CD4-positive, alpha-beta T cell treated with Interleukin-17A for 4 hours (primary cell): ENCODE measurements at places on chromosomes 5 and 9.

DNA sequence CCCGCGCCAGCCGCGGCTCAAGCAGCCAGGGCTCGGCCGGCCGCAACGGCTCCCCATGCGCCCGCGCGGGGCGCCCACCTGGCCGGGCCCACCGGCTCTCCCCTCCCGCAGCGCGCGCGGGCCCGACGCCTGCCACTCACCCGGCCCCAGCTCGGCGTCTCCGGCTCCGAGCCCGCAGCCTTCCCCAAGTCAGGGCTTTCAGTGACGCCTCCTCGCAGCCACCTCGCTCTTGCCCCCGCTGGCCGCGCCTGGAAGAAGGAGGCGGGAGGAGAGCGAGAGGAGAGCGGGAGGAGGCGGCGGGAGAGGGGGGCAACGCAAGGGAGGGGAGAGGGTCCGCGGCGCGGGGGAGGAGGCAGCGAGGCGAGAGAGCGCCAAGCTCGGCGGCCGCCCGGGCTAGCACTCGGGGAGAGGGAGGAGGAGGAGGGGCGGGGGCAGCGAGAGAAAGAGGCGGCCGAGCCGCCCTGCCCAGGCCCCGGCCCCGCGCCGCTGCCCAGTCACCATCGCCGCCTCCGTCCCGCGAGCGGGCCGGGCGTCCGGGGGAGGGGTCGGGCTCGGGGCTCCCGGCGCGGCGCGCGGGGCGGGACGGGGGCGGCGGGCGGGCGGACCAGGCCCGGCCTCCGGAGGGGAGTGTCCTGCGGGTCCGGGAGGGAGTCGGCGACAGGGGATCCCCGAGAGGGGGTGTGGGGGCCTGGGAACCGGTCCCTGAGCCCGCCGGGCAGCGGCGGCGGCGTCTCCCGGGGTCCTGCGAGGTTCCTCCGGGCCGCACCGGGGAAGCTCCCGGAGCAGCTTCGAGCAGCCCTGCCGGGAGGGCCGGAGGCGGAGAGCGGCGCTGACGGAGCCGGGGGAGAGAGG, at the start of gene LHFPL2:
LHFPL2 (minus strand) TSS at position 414 of the 852 bp plus-strand sequence. CDS start 138,559 bp downstream, outside the sequence.
- DNase-seq = peak; percentile 6

- no peak for DNase-seq
These were observed 27.9 kb downstream of the NFX1 start for GRCh38 chr9:33318225-33318624.

DNA sequence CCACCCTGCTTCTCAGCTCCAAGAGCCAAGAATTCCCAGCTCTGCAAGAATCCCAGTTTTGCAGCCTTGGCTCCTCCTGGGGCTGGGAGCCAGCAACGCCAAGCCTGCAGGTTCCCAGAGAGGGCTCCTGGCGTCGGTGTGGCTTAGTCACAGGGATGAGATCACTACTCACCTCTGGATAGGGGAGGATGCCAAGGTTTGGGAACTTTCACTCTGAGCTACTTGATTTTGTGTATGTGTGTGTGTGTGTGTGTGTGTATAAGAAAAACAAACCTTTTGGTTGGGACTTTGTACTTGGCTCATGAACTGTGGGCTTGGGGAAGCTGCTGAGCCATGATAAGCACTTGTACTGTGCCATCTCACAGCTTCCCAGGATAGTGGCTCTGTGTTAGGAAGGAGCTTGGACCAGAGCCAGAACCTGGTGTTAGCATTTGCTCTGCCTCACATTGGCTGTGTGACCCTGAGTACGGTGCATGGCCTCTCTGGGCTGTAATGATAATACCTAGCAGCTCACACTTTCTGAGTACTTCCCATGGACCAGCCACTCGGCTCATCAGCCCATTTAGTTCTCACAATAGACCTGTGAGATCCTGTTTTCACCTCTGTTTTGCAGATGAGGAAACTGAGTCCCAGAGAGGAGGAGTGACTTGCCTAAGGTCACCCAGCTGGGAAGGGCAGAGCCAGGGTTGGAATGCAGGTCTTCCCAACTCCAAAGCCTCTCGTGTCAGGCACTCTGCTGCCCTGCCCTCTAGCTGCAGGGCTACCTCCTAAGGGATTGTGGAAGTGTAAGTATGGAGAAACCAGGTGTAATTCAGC, 41.4 kb upstream of the DAB2IP start:
- DNase-seq = no peak

GRCh38 chr5:74403771-74404170, 236.8 kb downstream of the ENC1 start:
- DNase-seq = no peak

GRCh38 chr5:168152660-168153059, 138.8 kb upstream of the WWC1 start:
- DNase-seq = no peak

DNA sequence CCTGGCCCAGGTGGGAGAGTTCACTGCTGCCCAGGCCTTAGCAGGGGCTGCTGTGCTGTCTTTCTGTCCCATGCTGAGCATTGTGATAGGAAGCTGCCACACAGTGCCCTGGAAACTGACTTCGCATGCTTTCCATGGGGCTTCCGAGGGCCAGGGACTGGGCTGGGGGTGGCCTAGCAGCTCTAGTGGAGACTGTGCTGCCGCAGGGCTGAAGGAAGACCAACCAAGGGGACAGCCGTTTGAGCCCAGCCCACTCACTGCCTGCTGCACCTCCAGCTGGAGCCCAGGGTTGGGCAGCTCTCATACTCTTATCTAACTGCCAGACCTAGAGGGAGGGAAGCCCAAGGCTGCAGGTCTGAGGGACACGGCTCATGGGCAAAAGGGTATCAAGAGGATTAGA, 79.2 kb downstream of the RGS3 start:
- no peak for DNase-seq

- DNase-seq = no peak
These were observed 325.9 kb upstream of the DAB2 start for GRCh38 chr5:39750661-39751060.

DNA sequence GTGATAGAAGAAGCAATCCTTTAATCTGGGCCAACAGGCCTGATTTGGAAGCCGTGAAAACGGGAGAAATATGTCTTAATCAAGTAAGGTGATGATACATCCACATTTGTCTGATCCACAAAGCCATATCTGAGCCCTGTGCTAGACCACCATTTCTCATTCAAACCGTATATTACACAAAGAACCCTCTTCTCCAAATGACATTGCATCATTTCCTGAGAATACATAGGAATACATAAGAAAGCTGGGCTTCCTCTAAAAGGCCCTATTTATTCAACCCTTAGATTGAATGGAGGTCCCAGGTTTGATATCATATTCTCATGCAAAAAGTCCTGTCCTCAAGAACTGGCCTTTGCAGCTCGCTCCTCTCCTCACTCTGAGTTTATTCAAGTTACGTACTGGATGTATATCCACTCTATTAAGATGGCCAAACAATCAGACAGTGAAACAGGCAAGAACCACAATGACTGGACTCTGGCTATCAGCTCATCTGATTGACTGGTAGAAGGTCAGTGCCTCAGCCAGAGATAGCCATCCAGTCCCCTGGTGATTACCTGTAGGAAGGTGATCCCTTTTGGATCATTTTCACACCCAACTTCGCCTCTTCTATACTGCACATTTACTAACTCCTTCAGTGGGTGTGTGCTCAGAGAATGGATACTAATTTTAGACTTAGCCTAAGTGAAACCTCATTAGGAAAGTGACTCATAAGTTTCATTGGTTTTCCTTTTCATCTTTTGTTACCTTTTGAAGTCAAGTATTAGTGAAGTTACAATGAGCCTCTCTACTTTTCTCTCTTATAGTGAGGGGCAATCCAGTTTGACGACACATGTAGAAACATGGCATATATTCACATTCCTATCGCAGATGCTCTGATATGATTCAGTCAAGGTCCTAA, 167.6 kb upstream of the WWC1 start:
- no peak for DNase-seq

- DNase-seq = no peak
These were observed 11.1 kb upstream of the TTC23L start for GRCh38 chr5:34827588-34828506.

GRCh38 chr9:105047742-105048041, 119.7 kb upstream of the ABCA1 start:
- no peak for DNase-seq

GRCh38 chr5:116442095-116442534, 132.5 kb downstream of the SEMA6A start:
- DNase-seq = no peak

GRCh38 chr9:7298123-7298522, 501.5 kb downstream of the DMAC1 start:
- DNase-seq = no peak

- DNase-seq = no peak
These were observed 4.6 kb downstream of the SMARCA2 start for GRCh38 chr9:2019723-2020122.

DNA sequence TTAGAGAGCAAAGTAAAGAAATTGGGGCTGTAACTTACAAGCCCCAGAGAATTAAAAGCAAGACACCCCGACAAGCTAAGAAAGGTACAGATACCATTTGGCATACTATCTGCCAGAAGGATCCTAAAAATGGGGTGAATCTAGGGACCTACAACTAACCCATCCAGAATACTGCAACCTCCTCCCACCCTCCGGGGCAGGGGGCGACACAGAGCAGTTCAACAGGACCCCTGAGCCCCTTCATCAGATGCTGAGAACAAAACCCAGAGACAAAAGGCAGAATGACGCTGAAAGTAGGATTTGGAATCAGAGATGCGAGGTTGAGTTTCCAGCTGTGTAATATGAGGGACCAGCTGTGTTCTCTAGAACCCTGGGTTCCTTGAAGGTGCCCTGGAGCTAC, 71.2 kb downstream of the EPB41L4B start:
- no peak for DNase-seq

DNA sequence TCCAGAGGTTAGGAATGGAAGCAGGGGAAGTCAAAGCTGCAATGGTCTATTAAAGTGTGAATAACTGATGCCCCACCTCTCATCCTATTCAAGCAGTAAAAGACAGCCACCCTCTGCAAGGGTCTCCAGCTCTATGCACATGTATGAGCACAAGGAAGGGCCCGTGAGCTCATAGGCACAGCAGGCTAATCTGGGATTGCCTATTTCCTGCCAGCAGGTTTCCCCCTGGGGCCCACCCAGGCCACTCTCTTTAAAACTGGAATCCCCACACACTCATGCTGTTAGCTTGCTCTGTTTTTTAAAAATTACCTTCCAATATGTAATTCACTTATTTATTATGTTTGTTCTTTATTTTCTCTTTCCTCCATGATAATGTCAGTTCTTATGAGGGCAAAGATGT, 48.7 kb upstream of the ZNF366 start:
- DNase-seq = no peak

DNA sequence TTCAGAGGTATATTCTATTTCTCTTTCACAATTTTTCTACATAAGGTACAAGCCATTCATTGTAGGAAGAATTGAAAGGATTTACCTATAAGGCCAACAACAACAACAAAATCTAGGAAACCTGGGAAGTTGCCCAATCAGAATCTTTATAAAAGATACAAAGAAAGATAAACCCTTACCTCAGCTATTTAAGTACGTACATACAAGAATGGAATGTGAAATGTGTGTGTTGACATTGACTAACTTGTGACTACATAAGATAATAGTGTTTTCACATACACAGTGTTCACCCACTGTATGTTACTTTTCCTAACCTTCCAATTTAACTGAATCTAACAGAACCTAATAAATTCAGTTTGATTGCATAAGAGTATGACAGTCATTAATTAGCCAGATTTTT, 154.1 kb downstream of the ADAMTS6 start:
- DNase-seq = no peak

- no peak for DNase-seq
These were observed 141.5 kb downstream of the KDM4C start for GRCh38 chr9:6899274-6899673.

GRCh38 chr5:148507648-148508047, 123.9 kb downstream of the FBXO38 start:
- no peak for DNase-seq

DNA sequence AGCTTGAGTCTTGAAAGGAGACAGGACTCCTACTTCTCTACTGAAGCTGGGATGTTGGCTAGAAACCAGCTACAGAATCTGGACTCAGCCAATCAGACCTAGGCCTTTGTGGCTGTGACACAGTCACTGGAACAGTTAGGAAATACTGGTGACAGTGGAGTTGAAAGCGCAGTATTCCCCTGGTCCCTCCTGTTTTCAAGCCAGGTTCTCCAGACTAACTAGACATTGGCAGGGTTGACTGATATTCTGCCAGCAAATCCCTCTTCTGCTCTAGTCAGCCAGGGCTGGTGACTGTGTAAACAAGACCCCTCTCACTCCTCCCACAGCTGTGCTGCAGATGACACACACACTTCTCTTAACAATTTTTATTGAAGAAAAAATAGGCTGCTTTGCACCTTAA, 8.7 kb downstream of the SHROOM1 start:
- no peak for DNase-seq

- DNase-seq = no peak
These were observed 180.5 kb downstream of the PIK3R1 start for GRCh38 chr5:68395926-68396511.

GRCh38 chr9:38294220-38294960, 98.1 kb upstream of the ALDH1B1 start:
- DNase-seq = no peak

DNA sequence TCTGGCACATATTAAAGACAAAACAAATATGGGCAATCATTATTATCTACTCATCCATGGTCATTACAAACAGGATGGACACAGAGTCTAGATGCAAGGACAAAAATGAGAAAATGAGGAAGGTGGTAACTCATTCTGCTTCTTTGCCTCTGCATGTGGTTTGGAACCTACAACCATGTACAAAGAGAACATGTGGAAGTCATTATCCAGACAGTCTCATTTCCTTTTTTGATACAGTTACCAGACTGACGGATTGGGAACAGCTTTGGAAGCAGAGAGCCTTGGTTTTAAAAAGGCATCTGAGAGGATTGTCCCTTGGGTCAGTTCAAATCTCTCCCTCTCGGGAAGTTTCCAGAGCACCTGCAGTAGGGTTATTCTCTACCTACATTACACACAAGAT, 433.4 kb upstream of the TNC start:
- no peak for DNase-seq

GRCh38 chr9:29625292-29625731, 2052.0 kb upstream of the C9orf72 start:
- DNase-seq = no peak

- DNase-seq = no peak
These were observed at the start of gene PALM2AKAP2 for GRCh38 chr9:109779711-109780452. Gene PALM2AKAP2, plus strand, starts transcription at chr9:109780198. Its CDS starts 291 bp downstream, at chr9:109780489.

GRCh38 chr5:27814983-27815382, 776.6 kb upstream of the CDH9 start:
- no peak for DNase-seq

- DNase-seq = no peak
These were observed 62.3 kb downstream of the LHFPL2 start for GRCh38 chr5:78586251-78586650.
